ENCODE measurements at places on chromosomes 6 and 20.

DNA sequence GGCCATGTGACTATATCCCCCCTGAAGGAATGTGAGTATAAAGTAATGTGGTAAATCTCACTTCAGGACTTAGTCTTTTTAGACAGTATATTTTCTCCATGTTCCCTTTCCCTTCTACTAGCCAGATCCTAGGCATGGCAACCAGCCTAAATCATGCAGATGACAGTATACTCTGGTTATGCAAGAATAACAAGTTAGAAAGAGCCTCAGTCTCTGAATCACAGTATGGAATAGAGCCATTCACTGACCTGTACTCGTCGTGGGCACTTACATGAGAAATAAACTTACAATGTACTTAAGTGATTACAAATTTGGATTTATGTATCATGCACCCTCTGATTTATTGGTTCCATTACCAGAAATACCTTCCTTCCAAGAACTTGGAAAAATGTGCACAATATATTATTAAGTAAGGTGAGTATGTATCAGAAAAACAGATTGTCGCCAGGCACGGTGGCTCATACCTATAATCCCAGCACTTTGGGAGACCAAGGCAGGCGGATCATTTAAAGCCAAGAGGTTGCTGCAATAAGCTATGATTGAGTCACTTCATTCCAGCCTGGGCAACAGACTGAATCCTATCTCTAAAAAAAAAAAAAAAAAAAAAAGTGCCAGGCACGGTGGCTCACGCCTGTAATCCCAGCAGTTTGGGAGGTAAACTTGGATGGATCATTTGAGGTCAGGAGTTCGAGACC is 25.1 kb upstream of the FAM8A1 start:
- DNase-seq, result no peak

DNA sequence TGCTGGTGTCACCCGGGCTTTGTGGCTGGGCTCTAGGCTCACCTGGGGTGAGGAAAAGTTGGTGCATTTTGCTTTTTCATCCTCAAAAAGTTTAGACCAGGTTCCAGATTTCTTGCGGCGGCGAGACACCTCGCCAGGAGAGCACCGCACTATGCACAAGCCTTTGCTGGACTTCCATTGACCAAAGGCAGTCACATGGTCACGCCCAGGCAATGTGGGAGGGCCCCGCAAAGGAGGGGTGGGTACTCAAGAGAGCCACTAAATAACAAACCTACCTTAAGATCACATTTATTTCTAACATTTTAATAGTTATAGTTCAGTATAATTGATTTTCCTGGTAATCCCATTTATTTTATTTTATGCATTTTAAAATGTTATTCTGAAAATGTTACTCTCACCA is 3.0 kb upstream of the KIF16B start:
- no peak for DNase-seq

DNA sequence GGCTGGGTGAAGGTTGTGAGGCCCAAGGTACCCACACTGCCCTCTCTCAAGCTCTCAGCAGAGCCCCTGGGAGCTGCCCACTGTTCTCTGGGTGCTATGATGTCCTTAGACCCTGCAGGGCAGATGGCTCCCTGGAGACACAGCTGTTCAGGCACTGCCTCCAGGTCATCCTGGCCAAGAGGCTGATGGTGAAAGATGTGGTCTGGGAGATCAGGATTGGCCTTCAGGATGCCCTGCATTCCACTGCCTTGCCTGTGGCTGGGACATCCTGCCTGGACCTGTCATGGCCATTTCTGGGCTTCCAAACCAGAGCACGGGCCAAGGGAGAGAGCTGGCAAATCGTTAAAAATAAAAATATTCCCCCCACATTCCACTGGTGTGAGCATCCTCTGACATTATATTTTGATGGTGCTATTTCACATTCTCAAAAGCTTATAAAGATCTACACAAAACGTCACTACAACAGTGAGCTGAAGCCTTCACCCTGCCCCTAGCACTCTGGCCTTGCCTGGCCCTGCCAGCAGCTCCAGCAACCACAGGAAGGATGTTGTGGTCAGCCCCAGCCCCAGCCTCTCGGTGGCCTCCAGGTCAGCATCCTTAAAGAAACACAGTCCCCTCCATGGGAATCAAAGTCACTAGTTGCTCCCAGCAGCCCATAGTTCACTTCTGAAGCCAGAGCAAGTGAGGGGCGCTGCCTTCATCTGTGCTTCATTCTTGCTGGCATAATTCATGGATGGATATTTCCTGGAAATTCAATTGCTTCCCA is 13.5 kb upstream of the KCNK16 start:
- no peak for DNase-seq

DNA sequence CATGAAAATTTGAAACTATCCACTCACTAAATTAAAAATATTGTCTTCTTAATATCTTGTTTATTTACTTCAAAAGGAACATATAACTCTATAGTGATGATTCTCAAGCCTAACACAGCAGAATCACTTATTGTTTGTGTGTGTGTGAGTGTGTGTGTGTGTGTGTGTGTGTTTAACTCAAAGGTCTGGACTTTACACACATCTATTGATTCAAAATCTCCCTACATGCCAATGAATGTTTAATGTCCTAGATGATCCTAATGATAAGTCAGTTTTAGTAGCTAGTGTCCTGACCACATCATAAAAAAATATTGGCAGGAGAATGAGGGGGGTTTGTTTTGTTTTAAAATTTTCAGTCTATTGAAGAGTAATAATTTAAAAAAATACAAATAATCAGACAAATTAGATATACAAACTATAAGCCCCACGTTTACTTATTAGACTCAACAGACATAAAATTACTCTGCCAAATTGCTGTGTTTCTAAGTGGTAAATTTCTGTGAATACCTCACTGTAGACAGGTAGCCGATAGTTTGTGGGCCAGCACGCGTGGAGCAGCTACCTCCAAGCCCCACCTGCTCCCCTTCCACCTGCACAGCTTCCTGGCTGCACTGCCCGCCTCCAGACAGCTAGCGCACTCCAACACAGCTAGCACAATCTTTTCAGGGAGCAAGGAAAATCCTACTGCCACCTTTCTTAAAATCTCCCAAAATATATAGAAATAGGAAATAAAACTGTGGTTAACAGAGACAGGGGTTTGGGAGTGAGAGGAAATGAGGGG is 349.6 kb downstream of the PKHD1 start:
- no peak for DNase-seq

GRCh38 chr6:8432614-8433013 is 2.7 kb downstream of the SLC35B3 start:
- no peak for DNase-seq

- DNase-seq, result no peak
These were observed 30.6 kb upstream of the LMBRD1 start for GRCh38 chr6:69827276-69827893.

DNA sequence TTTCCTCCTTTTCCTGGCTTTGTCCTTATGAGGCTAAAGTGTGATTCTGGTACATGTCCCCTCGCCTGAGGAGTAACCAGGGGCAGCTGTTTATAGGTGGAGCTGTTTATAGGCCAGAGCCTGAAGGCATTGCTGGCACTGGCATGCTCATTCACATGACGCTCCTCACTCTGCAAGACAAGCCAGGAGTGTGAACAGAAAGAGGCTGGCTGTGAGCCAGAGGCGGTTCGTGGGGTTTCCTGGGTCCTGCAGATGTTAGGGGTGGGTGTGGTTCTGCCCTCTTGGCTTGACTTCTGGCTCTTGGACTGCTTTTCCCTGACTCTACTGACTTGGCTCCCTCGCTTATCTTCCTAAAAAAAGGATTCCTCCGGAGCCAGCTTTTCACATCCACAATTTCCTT is 12.8 kb upstream of the MDFI start:
- DNase-seq, result no peak

DNA sequence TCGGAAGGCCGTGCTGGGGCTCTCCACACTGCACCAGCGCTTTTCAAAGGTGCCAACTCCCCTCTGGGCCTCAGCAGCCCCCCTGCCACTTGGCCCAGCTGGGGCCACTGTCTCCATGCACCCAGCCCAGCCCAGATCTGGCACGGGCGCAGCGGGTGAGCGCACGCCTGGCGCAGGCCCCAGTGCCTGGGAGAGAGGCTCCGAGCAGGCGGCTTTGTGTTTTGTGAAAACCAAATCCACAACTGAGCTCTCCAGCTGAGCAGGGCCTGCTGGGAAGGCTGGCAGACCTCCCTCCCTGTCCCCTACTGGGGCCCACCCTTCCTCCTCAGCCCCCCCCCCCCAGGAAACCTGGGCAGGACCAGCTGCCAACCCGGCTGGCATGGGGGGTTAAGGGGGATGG is 17.0 kb downstream of the MDGA1 start:
- no peak for DNase-seq

- no peak for DNase-seq
These were observed 81.9 kb upstream of the HIVEP1 start for GRCh38 chr6:11930240-11930639.

- DNase-seq, result peak; percentile 59
These were observed 22.2 kb upstream of the ZBTB2 start for GRCh38 chr6:151413372-151414145.

DNA sequence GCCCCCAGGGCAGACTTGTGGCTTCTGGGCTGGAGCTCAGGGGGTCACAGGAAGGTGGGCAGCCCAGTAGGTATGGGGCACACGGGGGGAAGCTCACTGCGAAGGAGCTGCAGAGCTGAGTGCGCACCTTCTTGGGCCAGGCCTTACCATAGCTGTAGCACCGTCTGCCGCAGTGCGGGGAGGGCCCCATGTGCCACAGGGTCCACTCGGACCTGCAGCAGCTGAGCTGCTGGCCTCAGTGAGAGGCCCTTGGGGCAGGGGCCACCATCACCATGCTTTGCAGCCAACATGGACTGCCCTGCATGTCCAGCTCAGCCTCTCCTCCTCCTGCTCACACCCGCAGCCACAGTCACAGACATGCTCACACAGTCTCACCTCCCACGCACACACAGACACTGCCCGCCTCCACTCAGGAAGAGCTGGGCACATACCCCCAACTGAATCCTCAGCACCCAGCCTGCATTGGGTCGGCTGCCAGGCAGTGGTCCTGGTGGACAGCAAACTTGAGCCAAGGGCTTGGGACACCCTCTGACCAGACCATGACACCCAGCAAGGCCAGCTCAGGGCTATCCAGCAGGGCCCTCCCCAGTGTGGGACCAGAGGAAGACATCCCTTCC is 35.3 kb downstream of the YTHDF1 start:
- DNase-seq, result no peak

GRCh38 chr6:111201764-111202163 is 114.5 kb downstream of the SLC16A10 start:
- DNase-seq, result no peak

GRCh38 chr6:25280344-25281074 is 1.3 kb downstream of the CARMIL1 start:
- DNase-seq, result no peak

DNA sequence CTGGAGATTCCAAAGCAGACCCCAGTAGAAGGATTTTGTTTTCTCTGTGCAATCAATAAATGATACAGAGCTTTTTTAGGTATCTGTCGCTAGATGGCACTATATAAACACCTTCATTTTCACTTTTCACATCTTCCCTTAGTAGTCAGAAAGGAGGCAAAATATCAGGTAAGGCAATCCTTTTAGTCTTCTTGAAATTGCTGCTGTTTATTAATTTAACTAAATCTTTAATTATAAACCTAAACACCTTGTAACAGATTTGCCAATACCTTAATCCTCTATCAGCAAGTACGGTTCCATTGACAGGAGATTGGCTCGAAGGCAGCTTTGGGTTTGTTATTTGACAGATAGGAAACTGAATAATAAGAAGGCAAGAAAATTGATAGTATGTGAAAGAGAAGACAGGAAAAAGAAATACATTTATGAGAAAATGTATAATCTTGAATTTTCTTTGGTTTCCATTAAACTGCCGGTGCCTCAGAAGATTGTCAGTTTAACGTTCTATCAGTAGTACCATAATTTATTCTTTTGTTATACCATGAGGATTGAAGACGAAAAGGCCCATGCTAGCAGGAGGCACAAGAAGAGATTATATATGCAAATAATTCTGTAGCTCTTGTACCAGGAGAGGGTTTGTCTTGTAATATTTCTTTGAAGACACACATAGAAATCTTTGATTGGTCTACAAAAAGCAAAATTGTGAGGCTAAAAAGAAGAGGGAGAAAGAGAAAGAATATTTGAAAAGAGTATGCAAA is 23.5 kb upstream of the IBTK start:
- no peak for DNase-seq

- no peak for DNase-seq
These were observed 51.4 kb upstream of the TNFAIP3 start for GRCh38 chr6:137815692-137816091.

DNA sequence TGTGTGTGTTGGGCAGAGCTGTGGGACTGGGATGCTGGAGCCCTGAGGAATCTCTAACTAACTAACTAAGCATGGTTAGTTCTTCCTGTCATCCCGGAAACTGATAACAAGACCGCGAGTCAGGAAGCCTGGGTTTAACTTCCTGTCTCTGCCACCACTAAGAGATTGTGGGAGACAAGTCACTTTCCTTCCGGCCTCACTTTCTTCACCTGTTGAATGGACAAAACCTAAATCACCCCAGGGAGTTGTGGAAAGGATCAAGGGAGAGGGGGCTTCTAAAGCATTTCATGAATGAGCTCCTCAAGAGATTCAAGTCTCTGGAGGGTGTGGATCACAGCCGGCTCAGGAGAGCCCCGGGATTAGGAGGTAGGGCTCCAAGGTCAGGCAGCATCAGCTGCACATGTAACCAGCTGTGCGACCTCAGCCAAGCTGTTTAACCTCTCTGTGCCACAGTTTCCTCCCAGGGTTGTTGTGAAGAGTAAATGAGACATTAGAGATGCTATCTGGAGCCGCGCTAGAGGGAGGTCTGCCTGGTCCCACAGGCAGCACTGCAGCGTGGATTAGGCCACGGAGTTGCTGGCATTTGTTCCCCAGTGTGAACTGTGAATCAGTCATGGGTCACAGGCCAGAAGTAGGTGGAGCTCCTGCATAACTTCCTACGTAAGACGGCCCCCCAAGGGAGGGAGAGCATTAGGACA is 105.1 kb downstream of the TOX2 start:
- peak; percentile 34 for DNase-seq

DNA sequence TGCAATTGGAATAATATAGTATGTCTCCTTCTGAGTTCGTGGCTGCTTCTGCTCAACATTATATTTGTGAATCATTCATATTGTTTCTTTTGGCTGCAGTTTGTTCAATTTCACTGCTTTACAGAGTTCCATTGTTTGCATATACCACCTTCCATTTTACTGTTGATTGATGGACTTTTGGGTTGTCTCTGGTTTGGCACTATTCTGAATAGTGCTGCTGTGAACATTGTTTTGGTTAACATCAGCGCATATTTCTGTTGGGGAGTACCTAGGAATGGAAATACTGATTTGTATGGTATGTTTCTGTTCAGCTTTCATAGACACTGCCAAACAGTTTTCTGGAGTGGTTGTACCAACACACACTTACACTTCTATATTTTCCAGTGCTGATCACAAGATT is 46.9 kb downstream of the UST start:
- DNase-seq, result no peak

GRCh38 chr6:116799945-116800344 is 28.9 kb downstream of the GPRC6A start:
- DNase-seq, result no peak

- DNase-seq, result no peak
These were observed 42.9 kb downstream of the LINC00237 start for GRCh38 chr20:21063276-21063675.

GRCh38 chr20:3934624-3935023 is 45.4 kb downstream of the PANK2 start:
- DNase-seq, result no peak
